Fibroblast of skin of left biceps (primary cell): ENCODE measurements at places on chromosomes 16 and 17.

- DNase-seq: no peak
These were observed 96.8 kb upstream of the CLEC3A start for GRCh38 chr16:77925531-77925930.

- no peak for DNase-seq
These were observed 37.6 kb upstream of the PIRT start for GRCh38 chr17:10875430-10875851.

DNA sequence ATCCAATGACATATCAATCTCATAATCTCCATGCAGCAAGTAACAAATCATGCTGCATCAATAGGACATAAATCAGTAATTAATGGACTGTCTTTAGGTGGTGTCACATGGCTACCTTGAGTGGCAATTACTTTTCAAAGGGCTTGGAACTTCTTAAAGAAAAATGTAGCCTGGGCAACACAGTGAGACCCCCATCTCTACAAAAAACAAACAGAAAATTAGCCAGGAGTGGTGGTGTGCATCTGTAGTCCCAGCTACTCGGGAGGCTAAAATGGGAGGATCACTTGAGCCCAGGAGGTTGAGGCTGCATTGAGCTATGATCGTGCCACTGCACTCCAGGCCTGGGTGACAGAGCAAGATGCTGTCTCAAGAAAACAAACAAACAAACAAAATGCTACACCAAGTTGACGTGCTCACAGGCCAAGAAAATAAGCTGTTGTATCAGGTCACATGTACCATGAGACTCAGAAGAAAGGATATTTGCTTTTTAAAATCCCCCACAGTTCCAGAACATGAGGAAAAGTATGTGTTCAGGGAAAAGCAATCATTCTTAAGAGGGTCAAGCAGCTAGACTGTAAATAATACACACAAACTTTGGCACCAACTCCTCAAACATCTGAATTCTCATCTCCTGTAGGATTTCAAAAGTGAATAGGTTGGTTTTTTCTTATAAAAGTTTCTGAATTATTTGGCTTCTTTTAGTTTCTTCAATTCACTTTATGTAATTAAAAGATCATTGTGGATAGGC is 23.8 kb upstream of the ERN1 start:
- no peak for DNase-seq

DNA sequence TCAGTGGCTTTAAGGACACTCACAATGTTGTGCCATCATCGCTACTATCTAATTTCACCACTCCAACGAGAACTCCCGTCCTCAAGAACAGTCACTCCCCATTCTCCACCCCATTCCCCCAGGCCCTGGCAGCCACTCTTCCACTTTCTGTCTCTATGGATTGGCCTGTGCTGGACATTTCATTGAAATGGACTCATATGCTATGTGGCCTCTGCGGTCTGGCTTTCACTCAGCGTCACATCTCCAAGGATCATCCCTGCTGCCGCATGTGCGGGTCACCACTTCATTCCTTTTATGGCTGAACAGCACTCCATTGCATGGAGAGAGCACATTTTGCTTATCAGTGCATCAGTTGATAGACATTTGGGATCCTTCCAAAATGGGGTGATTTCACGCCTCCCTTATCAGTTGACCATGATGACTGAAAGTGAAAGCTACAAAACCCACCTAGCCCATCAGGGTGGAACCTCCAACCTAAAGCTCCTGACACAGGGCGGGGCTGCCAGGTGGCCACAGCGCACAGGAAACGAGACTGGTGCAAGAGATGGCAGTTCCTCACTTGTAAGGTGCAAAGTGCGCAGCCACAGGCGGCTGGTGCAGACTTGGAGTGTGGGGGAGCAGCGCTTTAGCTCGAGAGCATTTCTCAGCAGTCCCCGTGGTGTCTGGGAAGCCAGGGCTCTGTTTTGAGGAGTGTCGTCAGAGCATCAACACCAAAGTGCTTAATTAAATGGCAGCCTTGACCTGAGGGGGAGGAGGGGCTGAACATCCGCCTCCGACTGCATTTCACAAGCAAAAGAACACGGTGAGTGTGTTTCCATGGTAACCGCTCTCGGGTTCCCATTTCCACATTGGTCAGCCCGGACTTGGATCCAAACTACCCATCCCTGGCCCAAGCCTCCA is 23.8 kb downstream of the COTL1 start:
- DNase-seq: no peak

GRCh38 chr16:59411961-59412841 is 678.1 kb upstream of the GOT2 start:
- no peak for DNase-seq

DNA sequence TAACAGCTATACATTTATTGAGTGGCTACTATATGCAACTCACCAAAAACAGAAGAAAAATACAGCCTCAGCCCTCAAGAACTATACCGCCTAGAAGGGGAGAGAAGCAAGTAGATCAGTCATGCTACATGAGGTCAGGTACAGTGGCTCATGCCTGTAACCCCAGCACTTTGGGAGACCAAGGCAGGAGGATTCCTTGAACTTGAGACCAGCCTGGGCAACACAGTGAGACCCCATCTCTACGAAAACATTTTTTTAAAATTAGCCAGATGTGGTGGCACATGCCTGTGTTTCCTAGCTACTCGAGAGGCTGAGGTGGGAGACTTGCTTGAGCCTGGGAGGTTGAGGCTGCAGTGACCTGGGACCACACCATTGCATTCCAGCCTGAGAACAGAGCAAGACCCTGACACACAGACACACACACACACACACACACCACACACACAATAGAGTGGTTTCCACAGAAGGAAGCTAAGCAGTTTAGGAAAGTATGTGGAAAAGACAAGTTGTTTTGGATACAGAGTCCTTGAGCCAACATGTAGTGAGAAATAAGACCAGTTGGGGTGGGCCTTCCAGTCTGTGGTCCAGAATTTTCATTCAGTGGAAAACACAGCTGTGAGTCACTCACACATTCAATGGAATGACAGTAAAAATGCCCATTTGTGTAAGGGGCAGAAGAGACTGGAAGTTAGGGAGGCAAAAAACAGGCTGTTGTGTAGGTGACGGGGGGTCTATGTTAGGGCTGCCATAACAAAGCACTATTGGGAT is 10.7 kb upstream of the SNTB2 start:
- DNase-seq: no peak

DNA sequence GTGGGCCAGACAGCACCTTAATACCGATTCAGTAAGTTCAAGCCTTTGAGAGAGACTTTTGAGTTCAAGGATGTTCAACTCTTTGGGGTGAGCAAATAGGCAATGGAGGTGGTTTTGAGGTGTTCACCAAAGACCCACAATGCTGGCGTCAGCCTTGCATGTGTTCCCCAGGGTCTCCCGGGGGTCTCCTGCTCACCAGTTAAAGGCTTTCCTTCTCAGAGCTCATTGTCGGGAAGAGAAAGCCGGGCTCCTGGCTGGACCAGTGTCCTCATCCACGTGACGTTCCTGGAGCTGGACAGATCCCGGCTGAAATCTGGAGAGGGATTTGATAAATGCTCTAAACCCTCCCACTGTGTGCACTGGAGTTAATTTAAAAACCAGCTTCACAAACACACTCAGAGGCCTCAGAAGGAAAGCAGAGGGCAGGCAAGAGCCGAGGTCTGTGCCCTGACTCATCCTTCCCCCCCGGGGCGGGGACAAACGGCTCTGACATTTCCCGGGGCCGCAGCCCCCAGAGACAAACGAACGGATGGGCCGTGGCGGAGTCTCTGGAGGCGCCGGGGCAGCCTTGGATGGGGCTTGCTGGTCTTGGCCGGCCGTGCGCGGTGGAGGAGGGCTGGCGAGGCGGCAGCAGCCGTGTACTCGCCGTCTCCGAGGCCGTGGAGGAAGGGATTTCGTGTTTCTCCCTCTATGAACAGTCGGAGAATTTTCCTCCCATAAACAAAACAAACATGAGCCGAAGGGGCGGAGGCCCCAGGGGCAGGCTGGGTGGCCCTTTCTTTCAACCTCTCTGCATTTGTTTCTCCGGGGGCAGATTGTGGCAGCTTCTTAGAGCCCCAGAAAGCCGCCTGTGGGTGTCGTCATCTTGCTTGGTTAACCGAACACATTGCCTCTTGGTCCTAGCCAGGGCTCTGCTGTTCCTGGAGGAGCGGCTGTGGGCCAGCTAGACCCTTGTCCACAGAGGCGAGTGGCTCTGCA is 94.2 kb downstream of the NTN1 start:
- peak; percentile 15 for DNase-seq

GRCh38 chr17:19343671-19344151 is 18.8 kb downstream of the B9D1 start:
- DNase-seq: no peak

DNA sequence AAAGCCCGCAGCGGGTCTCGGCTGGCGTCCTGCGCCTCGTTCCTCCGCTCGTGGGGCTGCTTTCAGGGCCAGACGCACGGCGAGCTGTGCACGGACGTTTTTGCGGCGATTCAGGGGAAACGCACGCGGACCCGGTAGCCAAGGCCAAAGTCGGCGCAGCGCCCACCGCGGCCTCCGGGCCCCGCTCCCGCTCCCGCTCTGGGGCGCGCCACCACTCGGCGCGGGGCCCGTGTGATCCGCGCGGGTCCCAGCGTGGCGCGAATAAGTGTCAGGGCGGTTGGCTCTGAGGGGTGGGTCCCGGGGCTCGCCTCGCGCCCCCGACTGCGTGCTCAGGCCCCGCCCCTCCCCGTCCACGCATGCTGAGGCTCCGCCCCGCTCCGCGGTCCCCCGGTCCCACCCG is 694 bp upstream of the TBCD start:
- no peak for DNase-seq

- DNase-seq: no peak
These were observed 19.6 kb upstream of the APPBP2 start for GRCh38 chr17:60545465-60546191.

DNA sequence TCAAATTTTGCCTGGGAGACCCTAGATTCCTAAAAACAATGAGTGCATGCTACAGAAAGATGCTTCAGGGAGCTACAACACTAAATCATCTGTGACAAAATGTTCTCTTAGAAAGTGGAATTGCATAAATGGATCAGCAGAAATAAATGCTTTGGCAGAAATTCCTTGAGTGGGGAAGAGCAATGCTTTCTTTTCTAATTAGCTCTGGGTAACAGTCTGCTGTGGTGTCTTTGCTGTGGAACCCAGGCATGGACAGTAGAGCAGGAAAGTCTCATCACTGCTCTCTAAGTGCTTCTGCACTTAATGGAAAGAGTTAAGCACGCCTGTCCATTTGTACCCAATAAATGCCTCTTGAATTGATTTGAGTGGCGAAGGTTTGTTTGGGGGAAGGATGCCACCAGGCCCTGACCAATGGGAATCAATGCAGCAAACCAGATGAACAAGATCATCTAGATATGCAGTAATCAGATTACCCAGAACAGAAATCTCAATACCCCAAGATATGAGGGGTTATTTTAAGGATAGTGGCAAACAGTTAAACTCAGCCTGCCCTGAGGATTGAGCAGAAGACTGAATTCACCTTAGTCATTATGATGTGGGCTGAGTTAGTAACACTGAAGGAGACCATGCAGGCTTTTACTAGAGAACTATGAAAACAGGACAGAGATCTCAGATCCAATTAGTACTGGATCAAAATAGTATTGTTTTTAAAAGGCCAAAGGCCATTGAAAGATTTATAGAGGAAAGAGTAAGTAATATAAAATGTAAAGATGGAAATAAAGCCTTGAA is 13.6 kb downstream of the HLF start:
- DNase-seq: no peak

DNA sequence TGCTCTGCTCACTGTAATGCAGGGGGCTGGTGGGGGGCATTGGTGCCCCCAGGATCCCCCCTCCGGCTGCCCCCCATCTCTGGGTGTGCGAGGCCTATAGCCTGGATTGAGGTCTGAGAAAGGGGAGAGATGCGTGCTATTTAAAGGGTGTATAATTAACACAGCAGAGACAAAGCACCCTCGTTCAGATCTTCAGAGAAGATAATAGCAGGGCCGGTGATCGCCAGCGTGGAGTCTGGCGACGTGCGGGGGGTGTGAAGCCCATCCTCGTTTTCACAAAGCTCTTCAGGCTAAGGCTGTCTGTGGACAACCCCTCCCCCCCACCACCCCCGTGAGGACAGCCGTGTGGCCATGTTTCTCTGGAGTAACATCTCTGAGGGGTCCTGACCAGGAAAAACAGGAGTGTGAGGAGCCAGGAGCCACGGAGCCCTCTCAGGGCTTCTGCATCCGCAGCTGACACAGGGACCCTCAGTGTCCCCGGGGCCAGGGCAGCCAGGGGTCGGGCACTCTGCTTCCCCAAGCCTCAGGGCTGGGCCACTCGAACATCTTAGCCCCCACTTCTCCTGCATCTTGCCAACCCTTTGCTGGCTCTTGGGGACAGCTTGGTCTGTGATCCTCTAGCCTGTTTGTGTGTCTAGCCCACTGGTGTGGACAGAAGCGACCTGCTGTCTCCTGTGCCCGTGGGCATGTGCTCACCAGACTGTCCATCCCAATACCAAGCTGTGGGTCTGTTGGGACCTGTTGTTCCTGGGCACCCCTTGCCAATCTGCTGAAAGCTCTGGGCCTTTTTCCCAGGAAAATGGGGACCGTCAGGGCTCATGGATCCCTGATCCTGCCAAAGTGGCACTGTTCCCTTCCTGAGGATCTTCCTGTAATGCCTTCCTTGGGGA is 58.9 kb downstream of the BAIAP2 start:
- DNase-seq: no peak

- no peak for DNase-seq
These were observed 302.6 kb downstream of the XYLT1 start for GRCh38 chr16:17168181-17168580.

DNA sequence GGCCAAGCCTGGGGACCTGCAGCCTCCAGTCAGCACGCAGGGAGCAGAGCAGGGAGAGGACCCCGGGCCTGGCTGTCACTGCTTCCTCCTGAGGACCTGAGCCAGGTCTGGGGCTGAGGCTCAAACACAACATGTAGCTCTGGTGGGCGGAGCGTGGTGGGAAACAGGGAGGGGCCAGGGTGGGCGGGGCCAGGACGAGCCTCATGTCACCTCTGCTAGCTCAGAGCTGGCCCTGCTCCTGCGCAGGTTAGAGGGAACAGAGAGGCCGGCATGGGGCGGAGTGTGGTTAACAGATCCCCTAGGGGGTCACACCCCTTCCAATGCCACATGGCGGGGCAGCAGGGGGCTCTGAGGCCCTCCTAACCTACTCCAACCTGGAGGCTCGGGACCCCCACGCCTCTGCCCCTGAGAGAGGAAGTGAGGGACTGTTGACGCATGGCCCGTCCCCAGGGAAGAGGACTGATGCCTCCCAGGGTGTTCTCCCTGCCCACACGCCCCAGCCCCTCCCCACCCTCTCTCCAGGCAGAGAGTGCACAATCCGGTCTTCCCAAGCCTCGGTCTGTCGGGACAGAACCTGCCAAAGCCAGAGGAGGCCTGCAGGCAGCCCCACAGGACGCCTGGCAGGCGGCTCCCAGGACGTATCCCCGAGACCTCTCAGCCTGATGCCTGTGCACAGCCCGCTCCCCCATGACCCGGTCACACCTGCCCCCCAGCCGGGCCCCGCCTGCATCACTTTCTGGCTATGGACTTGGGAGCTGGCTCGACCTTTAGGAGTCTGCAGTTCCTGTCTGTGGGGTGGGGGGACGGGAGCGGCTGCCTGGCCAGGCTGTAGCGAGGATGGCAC is 15.2 kb downstream of the PIEZO1 start:
- no peak for DNase-seq
